ENCODE measurements at places on chromosomes 2 and 18. TPM values are rescaled to one million over a fixed set of nuclear protein-coding genes. Genes with fewer than 3 reads are reported as not detected.

DNA sequence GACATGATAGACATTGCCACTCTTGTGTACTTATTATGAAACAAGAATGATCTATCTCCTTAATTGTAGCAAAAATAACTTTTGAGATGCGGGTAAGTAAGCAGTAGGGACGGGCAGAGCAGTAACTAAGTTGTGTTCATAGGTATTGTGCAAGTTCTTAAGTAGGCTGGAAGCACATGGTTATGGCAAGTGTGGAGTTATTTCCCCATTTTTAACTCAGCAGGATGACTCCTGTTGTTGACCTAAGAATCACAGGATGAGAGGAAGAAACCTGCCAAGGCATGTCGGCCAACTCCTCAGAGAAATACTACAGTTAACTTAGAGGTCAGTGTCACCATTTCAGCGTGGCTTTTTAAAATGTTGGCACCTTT is 51.1 kb upstream of the FN1 start:
- H3K27me3 ChIP-seq: no peaks in the 10 kb centered on the region
- no peak for DNase-seq
- H3K36me3 ChIP-seq: no peaks in the 10 kb centered on the region
- H3K4me3 ChIP-seq: no peak overlapping the region
- H3K27ac ChIP-seq: no peak overlapping the region

The IL36A gene
- not detected for polyA plus RNA-seq

- H3K4me1 ChIP-seq: no peaks in the 10 kb centered on the region
- no peak overlapping the region for H3K27ac ChIP-seq
- no peaks in the 10 kb centered on the region for H3K36me3 ChIP-seq
- no peak overlapping the region for H3K4me3 ChIP-seq
- no peaks in the 10 kb centered on the region for H3K27me3 ChIP-seq
Measured at GRCh38 chr2:164069540-164069939, 333.7 kb upstream of the FIGN start.

- no peaks in the 10 kb centered on the region for H3K27me3 ChIP-seq
- no peak overlapping the region for H3K4me3 ChIP-seq
- no peak for DNase-seq
- no peaks in the 10 kb centered on the region for H3K4me1 ChIP-seq
Measured at GRCh38 chr18:9738266-9738969, 30.3 kb downstream of the RAB31 start.

DNA sequence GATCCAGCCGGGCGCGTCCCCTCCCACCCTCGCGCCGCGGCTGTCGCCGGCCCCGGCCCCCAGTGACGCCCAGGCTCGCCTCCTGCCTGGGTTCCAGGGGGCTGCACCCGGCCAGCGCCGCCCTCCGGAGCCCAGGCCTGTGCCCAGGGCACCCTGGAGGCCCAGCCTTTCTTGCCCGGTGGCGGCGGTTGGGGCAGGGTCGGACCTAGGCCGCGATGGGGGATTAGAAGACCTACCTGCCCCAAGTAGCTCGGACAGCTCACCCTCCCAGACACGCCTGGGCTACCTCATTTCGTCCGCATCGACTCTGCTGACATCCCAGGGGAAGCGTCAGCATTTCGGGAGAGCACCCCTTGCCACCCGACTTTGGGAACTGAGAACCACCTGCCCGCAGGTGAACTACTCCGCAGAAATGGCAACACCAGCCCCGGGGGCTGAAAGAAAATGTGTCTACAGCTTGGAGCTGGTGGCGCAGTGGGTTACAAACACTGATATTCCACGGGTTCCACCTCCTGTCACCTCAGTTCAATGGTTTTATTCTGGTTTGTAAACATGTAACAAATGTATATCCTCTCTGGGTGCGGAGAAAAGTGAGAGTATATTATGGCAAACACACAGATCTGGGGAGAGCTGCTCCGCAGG is 834 bp upstream of the ARL4C start:
- H3K36me3 ChIP-seq: no peaks in the 10 kb centered on the region
- peak; percentile 24 for DNase-seq
- H3K27me3 ChIP-seq: peaks cover 9% of the 10 kb centered on the region
- H3K4me1 ChIP-seq: peaks cover 25% of the 10 kb centered on the region

- no peaks in the 10 kb centered on the region for H3K27me3 ChIP-seq
- no peak overlapping the region for H3K4me3 ChIP-seq
- H3K4me1 ChIP-seq: peaks cover 64% of the 10 kb centered on the region
- H3K36me3 ChIP-seq: no peaks in the 10 kb centered on the region
- no peak for DNase-seq
Measured at GRCh38 chr2:43270930-43271615, 44.7 kb upstream of the ZFP36L2 start.

The DSEL gene
- 0.61 TPM for polyA plus RNA-seq

The CPLX4 gene
- not detected for polyA plus RNA-seq

The ZNF513 gene
- polyA plus RNA-seq: 11.8 TPM

DNA sequence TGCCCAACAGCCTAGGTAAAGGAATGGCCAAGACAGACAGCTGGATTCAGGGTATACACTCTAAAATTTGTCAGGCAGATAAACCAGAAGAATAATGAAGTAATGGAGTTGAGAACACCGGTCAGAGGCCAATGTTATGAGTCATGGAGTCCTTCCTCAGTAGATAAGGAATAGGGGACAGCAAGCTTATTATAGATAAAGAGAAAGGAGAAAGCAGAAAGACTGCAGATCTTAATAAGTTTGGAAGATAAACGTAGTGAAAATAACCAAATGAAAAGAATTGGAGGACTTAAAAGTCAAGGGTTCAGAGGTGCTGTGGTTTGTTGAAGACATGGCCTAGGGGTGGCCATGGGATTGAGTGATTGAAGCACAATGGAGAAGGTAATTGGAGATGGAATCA is 63.5 kb upstream of the NFE2L2 start:
- H3K4me3 ChIP-seq: no peak overlapping the region
- H3K4me1 ChIP-seq: no peaks in the 10 kb centered on the region
- no peak for DNase-seq
- H3K27ac ChIP-seq: no peak overlapping the region
- no peaks in the 10 kb centered on the region for H3K36me3 ChIP-seq

The NUP35 gene
- polyA plus RNA-seq: 5.4 TPM

GRCh38 chr18:79936641-79937040 is 14.8 kb downstream of the SLC66A2 start:
- H3K27me3 ChIP-seq: no peaks in the 10 kb centered on the region
- DNase-seq: no peak
- no peak overlapping the region for H3K4me3 ChIP-seq
- no peak overlapping the region for H3K27ac ChIP-seq

DNA sequence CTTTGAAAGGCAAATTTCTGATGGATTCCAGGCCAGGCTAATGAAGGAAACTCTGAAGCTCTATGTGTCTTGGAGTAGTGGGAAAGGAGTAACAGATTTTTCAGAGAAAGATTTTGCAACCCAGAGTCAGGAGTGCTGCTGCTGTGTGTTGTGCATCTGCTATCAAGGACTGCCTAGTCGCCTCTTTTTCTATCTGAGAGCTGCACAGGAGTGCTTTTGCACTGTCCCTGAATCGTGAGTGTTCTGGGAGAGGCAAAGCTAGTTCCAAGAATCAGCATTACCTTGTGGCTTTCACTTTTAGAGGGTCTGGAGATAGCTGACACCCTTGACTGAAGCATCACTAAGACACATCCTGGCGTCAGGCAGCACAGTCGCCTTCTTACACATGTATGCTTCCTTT is 336.4 kb downstream of the PARD3B start:
- no peak overlapping the region for H3K27ac ChIP-seq
- no peaks in the 10 kb centered on the region for H3K36me3 ChIP-seq
- no peaks in the 10 kb centered on the region for H3K27me3 ChIP-seq
- no peaks in the 10 kb centered on the region for H3K4me1 ChIP-seq
- no peak for DNase-seq

- no peaks in the 10 kb centered on the region for H3K36me3 ChIP-seq
- no peak overlapping the region for H3K27ac ChIP-seq
- no peaks in the 10 kb centered on the region for H3K27me3 ChIP-seq
- no peak for DNase-seq
Measured at GRCh38 chr2:208531361-208531760, 124.8 kb downstream of the PTH2R start.

The CCBE1 gene
- 0.15 TPM for polyA plus RNA-seq

GRCh38 chr2:239715606-239716005 is 309.5 kb downstream of the NDUFA10 start:
- H3K27ac ChIP-seq: no peak overlapping the region
- no peak overlapping the region for H3K4me3 ChIP-seq
- no peak for DNase-seq

The SERPINB10 gene
- polyA plus RNA-seq: not detected

DNA sequence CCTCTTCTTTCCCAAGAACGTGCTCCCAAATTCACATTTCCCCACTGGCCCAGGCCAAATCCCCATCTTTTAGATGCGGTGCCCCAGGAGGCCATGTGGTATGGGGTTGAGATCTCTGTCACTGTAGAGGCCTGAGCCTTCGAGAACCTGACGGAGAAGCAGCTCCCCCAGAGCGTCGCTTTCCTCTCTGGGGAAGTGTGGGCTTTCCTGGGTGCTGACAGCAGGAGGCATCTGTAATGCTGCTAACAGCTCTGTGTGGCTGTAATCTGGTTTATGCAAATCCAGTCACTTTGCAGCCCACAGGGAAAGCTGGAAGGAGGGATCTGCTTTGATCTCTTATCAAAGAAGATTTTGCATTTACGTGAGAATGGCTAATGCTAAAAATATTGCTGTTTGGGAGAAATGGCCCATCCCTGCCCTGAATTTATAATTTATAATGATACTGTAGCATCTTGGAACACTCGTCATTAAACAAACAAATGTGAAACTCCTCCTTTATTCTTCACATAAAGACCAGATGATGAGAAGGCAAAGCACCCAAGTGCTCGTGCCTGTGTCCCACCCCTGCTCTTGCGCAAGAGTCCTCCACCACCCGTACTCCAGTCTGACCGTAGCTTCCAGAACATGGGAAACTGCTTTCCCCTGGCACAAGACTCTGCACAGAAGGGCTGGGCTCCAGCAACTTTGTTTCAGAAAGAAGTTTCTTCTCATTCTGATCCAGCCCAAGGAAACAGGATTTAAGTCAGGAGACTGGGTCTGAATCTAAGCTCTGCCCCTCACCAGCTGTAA is 109.9 kb upstream of the EPC2 start:
- H3K4me1 ChIP-seq: no peaks in the 10 kb centered on the region
- H3K36me3 ChIP-seq: no peaks in the 10 kb centered on the region
- no peak overlapping the region for H3K27ac ChIP-seq
- H3K27me3 ChIP-seq: no peaks in the 10 kb centered on the region
- DNase-seq: no peak

The COL4A3 gene
- polyA plus RNA-seq: 0.55 TPM

GRCh38 chr2:26685989-26686839 is 6.3 kb upstream of the KCNK3 start:
- H3K36me3 ChIP-seq: no peaks in the 10 kb centered on the region
- H3K4me1 ChIP-seq: peaks cover under 1% of the 10 kb centered on the region
- no peak overlapping the region for H3K4me3 ChIP-seq
- no peak for DNase-seq
- H3K27me3 ChIP-seq: peaks cover 5% of the 10 kb centered on the region
- H3K27ac ChIP-seq: no peak overlapping the region
